T-helper 17 cell (primary cell): ENCODE measurements at places on chromosomes 4 and X.
A peak's percentile ranks its signal among the peaks of the same experiment; 100 is the strongest.

GRCh38 chrX:63402106-63402505 lies 51.0 kb upstream of the SPIN4 start:
- no peaks in the 10 kb centered on the region for H3K36me3 ChIP-seq
- no peak overlapping the region for H3K4me3 ChIP-seq
- DNase-seq, result no peak
- no peaks in the 10 kb centered on the region for H3K4me1 ChIP-seq

DNA sequence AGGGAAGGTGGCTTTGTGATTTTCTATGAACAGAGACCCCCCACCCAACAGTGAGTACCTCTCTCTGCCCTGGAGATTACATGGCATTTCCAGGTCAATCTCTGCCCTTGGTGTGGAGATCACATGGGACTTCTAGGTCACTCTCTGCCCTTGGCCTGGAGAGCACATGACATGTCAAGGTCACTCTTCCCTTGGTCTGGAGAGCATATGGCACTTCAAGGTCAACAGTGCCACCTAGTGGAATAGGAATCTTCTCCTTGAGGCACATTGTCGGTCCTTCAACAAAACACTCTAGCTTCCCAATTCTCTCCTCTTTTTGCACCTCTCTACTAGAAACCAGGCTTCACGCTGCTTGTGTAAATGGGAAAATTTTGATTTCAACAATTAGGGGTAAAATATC lies 66.2 kb upstream of the TACR3 start:
- H3K4me1 ChIP-seq, result no peaks in the 10 kb centered on the region
- H3K4me3 ChIP-seq, result no peak overlapping the region
- no peaks in the 10 kb centered on the region for H3K27me3 ChIP-seq

- no peaks in the 10 kb centered on the region for H3K36me3 ChIP-seq
- H3K27ac ChIP-seq, result no peak overlapping the region
- no peak overlapping the region for H3K4me3 ChIP-seq
- H3K4me1 ChIP-seq, result no peaks in the 10 kb centered on the region
- no peak for DNase-seq
Measured at GRCh38 chr4:138111462-138112000, 130.6 kb downstream of the SLC7A11 start.

- H3K4me1 ChIP-seq, result no peaks in the 10 kb centered on the region
- no peak for DNase-seq
- no peaks in the 10 kb centered on the region for H3K27me3 ChIP-seq
- no peak overlapping the region for H3K27ac ChIP-seq
- H3K36me3 ChIP-seq, result no peaks in the 10 kb centered on the region
Measured at GRCh38 chr4:175651756-175652310, 160.2 kb downstream of the GPM6A start.

DNA sequence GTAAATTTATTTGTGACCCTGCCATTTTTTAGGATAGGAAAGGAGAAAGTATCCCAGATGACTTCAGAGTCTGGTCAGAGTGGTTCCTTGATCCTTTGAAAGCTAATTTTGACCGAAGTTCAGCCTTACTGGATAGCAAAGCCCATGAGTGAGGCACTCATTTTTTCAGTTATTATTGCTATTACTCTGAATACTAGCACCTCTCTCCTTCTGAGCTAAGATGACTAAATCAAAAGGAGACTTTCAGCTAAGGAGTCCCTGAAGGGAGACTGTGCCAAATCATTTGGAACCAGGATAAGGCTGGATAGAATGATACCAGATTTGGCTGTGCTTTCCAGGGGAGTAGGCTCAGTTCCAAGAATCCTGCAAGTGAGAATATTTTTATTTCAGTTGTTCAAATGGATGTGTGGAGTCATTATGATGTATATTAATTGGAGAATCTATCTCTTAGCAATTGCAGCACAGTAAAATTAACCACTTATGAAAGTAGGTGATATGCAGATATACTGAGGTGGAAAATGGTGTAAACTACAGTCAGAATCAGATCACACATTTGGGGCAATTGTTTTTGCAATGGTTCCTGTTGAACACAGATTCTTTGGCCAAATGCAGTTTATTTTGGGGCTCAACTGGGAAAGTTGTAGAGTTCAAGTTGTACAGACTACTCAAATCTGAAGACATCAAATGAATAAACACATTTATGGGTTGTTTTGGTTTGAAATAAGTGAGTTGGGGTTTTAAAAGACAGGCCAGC lies 1.2 kb downstream of the P2RY10 start:
- peak overlapping the region; percentile 98 for H3K27ac ChIP-seq
- peaks cover 31% of the 10 kb centered on the region for H3K4me1 ChIP-seq
- H3K27me3 ChIP-seq, result no peaks in the 10 kb centered on the region
- H3K4me3 ChIP-seq, result peak overlapping the region; percentile 95

DNA sequence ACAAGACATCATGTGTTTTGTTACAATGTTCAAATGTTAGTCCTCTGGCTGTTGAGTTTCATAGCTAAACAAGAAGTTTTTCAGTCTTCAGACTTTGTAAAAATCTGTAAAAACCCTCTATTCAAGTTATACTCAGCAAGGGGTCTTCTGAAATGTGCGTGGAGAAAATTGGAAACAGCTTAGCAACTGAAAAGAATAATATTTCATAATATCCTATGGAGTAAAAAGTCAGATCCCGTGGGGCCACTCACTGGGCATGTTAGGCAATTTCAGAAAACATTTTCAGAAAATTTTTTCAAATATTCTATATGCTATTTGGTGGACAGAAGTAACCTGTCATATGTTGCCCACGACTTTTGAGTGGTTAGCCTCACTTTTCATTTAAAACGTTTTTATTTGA lies 118.3 kb downstream of the CORIN start:
- no peak overlapping the region for H3K27ac ChIP-seq
- peaks cover 2% of the 10 kb centered on the region for H3K36me3 ChIP-seq
- no peak for DNase-seq
- peaks cover 3% of the 10 kb centered on the region for H3K4me1 ChIP-seq

DNA sequence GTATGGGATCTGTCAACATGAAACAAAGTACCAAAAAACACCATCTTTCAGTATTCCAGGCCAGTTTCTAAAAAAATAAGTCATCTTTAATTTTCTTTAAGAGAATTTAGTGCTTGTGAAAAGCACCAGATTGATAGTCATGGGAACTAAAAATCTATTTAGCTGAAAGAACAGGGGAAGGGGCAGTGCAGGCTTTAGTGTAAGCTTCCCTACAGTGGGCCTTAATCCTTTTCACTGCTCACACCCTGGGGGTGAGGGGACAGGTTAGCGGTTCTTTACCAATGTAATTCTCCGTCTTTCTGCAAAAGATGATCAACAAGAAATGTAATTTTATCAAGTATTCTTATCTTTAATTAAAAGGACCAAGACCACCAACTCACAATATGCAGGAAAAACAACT lies 47.1 kb downstream of the CHIC2 start:
- DNase-seq, result no peak
- H3K4me3 ChIP-seq, result no peak overlapping the region
- H3K4me1 ChIP-seq, result peaks cover 11% of the 10 kb centered on the region
- H3K27me3 ChIP-seq, result no peaks in the 10 kb centered on the region
- no peaks in the 10 kb centered on the region for H3K36me3 ChIP-seq

GRCh38 chrX:18877469-18877868 lies 106.4 kb downstream of the PHKA2 start:
- no peak for DNase-seq
- H3K27me3 ChIP-seq, result peaks cover 6% of the 10 kb centered on the region
- H3K27ac ChIP-seq, result no peak overlapping the region
- H3K36me3 ChIP-seq, result no peaks in the 10 kb centered on the region
- H3K4me1 ChIP-seq, result no peaks in the 10 kb centered on the region

GRCh38 chr4:52588097-52588496 lies 71.0 kb downstream of the USP46 start:
- H3K27me3 ChIP-seq, result no peaks in the 10 kb centered on the region
- H3K4me1 ChIP-seq, result peaks cover 30% of the 10 kb centered on the region
- H3K36me3 ChIP-seq, result no peaks in the 10 kb centered on the region
- no peak for DNase-seq
- H3K27ac ChIP-seq, result peak overlapping the region; percentile 72

DNA sequence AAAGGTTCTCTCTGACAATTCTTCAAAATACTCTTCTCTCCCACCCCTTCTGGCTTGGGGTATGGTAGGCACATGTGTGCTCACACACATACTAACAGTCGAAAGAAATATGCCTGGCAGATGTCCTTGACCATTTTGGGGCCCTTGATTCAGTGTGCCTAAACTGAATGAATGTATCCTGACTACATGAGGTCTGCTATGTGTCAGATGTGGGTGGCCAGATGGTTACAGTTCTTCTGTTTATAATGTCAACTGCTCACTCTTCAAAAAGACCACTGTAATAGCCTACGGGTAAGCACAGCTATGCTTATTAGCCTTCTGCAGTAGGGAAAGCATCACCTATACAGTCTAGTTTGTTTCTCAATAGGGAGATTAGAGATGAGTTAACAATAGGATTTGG lies 63.7 kb upstream of the VEGFC start:
- no peaks in the 10 kb centered on the region for H3K4me1 ChIP-seq
- no peak overlapping the region for H3K4me3 ChIP-seq
- no peaks in the 10 kb centered on the region for H3K36me3 ChIP-seq
- no peak for DNase-seq
- no peak overlapping the region for H3K27ac ChIP-seq
- H3K27me3 ChIP-seq, result no peaks in the 10 kb centered on the region

GRCh38 chr4:146098397-146098796 lies 77.1 kb upstream of the LSM6 start:
- no peaks in the 10 kb centered on the region for H3K4me1 ChIP-seq
- no peak overlapping the region for H3K27ac ChIP-seq
- DNase-seq, result no peak
- no peaks in the 10 kb centered on the region for H3K36me3 ChIP-seq
- peaks cover 4% of the 10 kb centered on the region for H3K27me3 ChIP-seq
- H3K4me3 ChIP-seq, result no peak overlapping the region

DNA sequence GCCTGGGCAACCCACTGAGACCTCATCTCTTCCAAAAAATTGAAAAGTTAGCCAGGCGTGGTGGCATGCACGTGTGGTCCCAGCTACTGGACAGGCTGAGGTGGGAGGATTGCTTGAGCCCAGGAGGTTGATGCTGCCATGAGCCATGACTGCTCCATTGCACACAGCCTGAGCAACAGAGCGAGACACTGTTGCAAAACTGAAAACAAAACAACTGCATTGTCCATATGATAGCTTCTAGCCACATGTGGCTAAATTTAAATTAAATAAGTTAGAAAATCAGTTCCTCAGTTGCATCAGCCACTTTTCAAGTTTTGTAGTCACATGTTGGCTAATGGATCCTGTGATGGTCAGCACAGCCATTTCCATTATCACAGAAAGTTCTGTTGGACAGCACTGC lies 67.9 kb downstream of the GAB1 start:
- no peaks in the 10 kb centered on the region for H3K36me3 ChIP-seq
- no peak overlapping the region for H3K27ac ChIP-seq
- H3K4me1 ChIP-seq, result peaks cover 16% of the 10 kb centered on the region
- no peak overlapping the region for H3K4me3 ChIP-seq
- no peak for DNase-seq

- no peak overlapping the region for H3K27ac ChIP-seq
- H3K4me1 ChIP-seq, result no peaks in the 10 kb centered on the region
- H3K36me3 ChIP-seq, result no peaks in the 10 kb centered on the region
- H3K27me3 ChIP-seq, result no peaks in the 10 kb centered on the region
- DNase-seq, result no peak
- no peak overlapping the region for H3K4me3 ChIP-seq
Measured at GRCh38 chrX:136219893-136220292, 31.3 kb downstream of the MAP7D3 start.

GRCh38 chr4:38490753-38491446 lies 173.1 kb upstream of the KLF3 start:
- peak overlapping the region; percentile 92 for H3K27ac ChIP-seq
- H3K27me3 ChIP-seq, result no peaks in the 10 kb centered on the region
- no peak overlapping the region for H3K4me3 ChIP-seq
- H3K36me3 ChIP-seq, result no peaks in the 10 kb centered on the region

DNA sequence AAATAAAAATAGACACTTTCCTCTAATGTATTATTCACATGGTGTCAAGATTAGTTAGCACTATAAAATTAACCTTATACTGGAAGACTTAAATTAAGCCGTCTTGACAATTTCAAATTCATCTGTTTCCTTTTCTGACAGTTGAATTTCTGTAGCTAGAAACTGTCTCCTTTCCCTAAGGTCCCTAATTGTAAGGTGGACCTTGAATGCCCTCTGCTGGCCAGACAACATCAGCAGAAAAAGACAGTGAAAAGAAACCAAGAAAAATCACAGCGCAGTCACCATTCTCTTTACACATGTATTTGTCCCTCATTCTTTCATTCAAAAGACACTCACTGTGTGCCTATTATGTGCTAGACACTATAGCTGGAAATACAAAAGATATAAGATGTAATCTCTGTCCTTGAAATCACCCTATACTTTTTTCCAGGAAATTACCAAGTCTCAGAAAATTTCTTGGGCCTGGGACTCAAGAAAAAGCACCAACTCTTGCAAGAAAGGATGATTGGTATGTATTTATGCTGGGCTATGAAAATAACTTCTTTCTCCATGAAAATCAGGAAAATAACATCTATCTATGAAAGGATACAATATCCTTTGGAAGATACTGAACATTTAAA lies 32.7 kb upstream of the AMBN start:
- DNase-seq, result no peak
- H3K4me3 ChIP-seq, result no peak overlapping the region
- peaks cover 4% of the 10 kb centered on the region for H3K4me1 ChIP-seq
- H3K36me3 ChIP-seq, result no peaks in the 10 kb centered on the region
- H3K27ac ChIP-seq, result peak overlapping the region; percentile 11

DNA sequence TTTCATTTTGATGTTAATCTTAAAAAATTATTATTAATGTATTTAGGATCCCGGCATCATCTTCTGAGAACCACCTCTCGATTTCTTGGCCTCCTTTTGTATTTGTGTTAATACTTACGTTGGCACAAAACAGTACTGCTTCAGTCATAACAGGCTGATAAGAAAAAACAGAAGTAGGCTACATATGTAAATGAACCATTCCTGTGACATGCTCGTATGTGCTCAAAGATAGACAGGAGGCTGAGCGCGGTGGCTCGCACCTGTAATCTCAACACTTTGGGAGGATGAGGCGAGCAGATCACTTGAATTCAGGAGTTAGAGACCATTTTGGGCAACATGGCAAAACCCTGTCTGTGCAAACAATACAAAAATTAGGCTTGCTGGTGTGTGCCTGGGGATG lies 109.4 kb upstream of the H2AZ1 start:
- peaks cover 3% of the 10 kb centered on the region for H3K4me1 ChIP-seq
- no peaks in the 10 kb centered on the region for H3K36me3 ChIP-seq
- H3K4me3 ChIP-seq, result no peak overlapping the region

GRCh38 chr4:2537011-2537830 lies 774 bp downstream of the FAM193A start:
- peaks cover 9% of the 10 kb centered on the region for H3K4me1 ChIP-seq
- peak overlapping the region; percentile 76 for H3K27ac ChIP-seq
- DNase-seq, result peak; percentile 47
- peak overlapping the region; percentile 84 for H3K4me3 ChIP-seq
- no peaks in the 10 kb centered on the region for H3K27me3 ChIP-seq
- no peaks in the 10 kb centered on the region for H3K36me3 ChIP-seq

- H3K27me3 ChIP-seq, result no peaks in the 10 kb centered on the region
- no peaks in the 10 kb centered on the region for H3K36me3 ChIP-seq
- no peak overlapping the region for H3K27ac ChIP-seq
- DNase-seq, result no peak
- no peak overlapping the region for H3K4me3 ChIP-seq
Measured at GRCh38 chrX:9905288-9905687, 61.9 kb upstream of the CLDN34 start.
